A549 (cell line): ENCODE measurements at places on chromosomes 7 and 10. TPM values are rescaled to one million over a fixed set of nuclear protein-coding genes. Genes with fewer than 3 reads are reported as not detected.

Gene CUBN
- 0.04 to 0.08 TPM (median 0.08 TPM) in 3 replicates for polyA plus RNA-seq

Gene SDK1
- 0.28 to 0.65 TPM (median 0.29 TPM) in 3 replicates for polyA plus RNA-seq

Gene SYT15
- 2.8 to 3.6 TPM (median 3.2 TPM) in 3 replicates for polyA plus RNA-seq

Gene FAM131B
- 0.16 to 0.32 TPM (median 0.19 TPM) in 3 replicates for polyA plus RNA-seq

Gene PRSS37
- polyA plus RNA-seq: not detected in 3 replicates

Gene ZNF239
- polyA plus RNA-seq: 3.2 to 4.1 TPM (median 3.4 TPM) in 3 replicates
